ENCODE measurements at places on chromosomes 7 and 10.

GRCh38 chr10:61943674-61944378, 42.3 kb downstream of the ARID5B start:
- no peak for DNase-seq

DNA sequence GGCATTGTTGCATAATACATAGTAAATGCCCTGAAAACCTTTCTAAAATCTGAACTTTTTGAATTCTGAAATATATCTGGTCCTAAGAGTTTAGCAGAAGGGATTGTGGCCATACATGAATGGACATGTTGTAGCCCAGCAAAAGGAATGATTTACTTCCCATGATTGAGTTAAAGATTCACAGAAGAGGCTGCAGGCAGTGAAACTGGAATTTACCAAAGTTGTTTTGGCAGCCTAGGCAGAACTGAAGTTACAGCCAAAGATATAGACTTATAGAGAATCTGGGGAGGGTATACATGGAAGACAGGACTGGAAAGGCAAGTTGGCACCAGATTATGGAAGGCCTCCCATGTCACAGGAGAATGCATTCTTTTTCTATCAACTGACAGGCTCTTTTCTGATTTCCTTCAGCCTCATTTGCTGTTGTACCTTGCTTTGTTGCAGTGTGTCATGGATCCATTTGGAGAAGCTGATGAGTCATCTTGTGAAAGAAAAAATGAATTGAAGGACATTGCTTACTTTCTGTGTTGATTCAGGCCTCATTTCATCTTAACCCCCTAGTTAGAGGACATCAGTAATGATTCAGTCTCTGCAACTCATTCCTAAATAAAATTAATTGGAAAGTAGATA, 356.2 kb upstream of the LRGUK start:
- no peak for DNase-seq

DNA sequence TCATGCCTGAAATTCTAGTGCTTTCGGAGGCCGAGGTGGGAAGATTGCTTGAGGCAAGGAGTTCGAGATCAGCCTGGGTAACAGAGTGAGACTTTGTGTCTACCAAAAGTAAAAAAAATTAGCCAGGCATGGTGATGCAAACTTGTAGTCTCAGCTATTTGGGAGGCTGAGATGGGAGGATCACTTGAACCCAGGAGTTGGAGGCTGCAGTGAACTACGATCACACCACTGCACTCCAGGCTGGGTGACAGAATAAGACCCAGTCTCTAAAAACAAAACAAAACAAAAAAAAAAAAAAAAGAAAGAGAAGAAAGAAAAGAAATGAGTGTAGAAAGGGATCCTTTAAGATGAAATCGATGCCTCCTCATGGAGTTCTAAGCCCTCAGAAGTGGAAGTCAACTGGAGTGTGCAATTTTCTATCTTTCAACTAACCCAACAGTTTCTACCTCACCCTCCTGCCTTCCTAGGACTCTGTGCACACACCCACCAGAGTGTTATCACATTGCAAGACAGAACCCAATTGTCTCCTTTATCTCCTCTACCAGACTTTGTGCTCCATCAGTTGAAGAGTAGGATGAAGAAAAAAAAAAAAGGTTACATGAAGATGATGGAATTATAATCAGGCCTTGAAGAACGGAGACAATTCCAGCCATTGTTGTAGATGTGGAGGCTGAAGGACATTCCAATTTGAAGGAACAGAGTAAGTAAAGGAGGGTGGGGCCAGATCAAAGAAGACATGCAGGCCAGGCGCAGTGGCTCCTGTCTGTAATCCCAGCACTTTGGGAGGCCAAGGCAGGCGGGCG, 26.9 kb downstream of the NYAP1 start:
- DNase-seq = no peak

DNA sequence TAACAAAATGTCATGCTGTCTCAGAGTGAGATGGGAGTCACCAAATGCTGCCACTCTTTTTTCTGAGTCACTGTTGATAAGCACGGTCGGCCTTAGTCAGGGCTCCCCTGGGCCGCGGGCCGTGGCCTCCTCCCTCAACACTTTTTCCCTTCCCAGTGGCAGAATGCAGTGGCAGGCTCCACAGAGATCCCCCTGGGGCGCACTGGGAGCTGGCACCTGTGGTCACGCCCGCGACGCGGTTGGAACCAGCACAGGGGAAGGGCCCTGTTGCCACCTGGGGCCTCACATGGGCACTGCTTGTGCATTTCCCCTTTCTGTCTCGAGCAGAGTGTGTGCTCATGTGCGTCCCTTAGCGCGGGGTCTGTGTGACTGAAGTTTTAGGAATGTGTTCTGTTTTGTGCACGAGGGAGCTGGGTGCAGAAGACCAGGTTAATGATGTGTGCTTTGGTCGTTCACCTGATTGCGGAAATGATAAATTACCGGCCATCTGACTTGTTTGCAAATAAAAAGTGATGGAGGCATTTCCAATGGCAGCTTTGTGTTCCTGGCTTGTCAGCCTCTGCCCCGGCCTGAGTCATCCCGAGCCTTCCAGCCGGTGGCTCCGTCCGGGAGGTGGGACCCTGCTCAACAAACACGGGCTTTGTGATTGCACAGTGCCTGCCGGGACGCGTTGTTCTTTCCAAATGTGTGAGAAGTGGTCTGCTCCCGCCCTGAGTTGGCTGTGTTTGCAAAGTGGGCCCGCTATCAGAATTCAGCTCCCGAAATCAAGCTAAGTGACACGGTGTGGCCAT, 100.7 kb downstream of the NKX6-2 start:
- no peak for DNase-seq

- DNase-seq = no peak
Observed at GRCh38 chr10:127918572-127918971, 11.7 kb downstream of the PTPRE start.

- no peak for DNase-seq
Observed at GRCh38 chr10:120931423-120931822, 80.3 kb downstream of the WDR11 start.
